Neuronal stem cell (in vitro differentiated cells): ENCODE measurements at places on chromosomes 4 and X.

GRCh38 chr4:89719536-89720090, 117.3 kb downstream of the SNCA start:
- DNase-seq: no peak

DNA sequence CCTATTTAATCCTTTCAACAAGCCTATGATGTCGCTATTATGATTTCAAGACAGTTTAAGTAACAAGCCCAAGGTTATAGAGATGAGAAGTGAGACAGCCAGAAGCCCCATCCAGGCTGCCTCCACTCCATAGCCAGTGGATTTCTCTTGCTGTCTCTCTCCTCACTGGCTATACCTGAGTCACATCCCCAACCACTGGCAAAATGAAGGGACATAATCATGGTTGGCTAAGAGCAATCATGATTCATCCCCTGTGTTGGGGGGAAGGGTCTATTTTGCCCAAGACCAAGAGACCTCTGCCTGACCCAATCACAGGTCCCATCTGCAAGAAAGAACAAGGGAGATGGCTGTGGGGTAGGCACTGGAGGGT, 334.9 kb upstream of the GATB start:
- no peak for DNase-seq

- DNase-seq: no peak
Measured at GRCh38 chr4:36064117-36064516, 180.2 kb downstream of the ARAP2 start.

GRCh38 chr4:99683895-99684294, 26.3 kb upstream of the C4orf54 start:
- no peak for DNase-seq

DNA sequence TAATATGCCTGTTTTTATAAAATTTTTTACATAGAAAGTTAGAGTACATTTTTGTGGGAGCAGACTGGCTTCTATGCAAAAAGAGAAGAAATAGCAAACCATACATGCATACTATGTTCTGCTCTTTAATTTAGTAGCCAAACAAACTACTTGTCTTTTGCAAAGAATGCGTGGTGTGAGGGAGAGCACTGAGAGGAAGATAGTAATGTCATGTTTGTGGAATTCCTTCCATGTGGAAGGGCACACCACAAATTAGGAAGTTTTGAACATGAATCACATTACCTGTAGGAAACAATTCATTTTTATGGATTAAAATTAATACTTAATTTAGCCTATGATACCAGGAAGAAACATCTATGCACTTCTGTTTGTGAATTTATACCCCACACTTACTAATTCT, 1529.1 kb upstream of the ADGRL3 start:
- DNase-seq: no peak

DNA sequence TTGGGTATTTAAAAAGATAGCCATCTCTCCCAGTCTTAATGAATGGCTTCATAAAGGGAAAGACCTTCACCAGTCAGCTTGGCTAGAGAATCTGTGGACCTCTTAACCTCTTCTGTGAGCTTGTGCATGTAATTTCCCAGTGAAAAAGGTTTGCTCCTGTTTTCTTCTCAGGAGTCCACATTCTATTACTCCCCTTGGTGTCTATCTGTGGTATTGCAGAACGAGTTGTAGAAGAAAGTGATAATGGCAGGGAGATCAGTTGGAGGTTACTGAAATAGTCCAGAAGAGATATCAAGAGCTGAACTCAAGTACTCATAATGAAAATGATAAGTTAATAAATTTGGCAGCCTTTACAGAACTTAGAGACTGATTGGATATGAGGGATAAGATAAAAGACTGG, 16.5 kb upstream of the VAMP7 start:
- DNase-seq: no peak

DNA sequence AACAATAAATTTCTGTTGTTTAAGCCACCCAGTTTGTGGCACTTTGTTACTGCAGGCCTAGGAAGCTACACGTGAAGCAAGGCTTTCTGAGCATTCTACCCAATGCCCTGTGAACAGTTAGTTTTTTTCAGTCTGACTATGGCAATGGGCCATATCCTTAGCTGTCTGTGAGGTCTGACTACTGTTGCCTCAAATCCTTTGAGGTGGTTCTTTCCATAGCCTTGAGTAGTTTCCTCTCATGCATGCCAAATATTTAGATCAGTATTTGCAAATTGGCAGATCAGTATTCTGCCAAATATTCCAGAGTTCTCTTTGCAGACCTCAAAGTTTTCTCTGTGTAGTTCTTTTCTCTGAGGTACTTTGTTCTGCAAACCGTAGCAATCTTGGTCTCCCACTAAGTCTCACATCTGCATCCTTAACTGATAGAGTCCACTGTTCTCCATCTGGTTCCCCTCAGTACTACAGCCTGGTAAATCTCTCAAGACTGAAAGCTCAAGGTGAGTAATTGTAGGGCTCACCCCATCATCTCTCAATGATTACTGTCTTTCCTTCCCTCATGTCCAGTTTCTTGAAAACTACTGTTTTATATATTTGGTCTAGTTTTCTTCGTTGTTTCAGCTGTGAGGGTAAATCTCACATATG, 984.9 kb upstream of the INTU start:
- DNase-seq: no peak

GRCh38 chr4:150578745-150579501, 3.0 kb upstream of the MAB21L2 start:
- peak; percentile 55 for DNase-seq

- no peak for DNase-seq
Measured at GRCh38 chrX:112832481-112833095, 8.0 kb downstream of the AMOT start.

DNA sequence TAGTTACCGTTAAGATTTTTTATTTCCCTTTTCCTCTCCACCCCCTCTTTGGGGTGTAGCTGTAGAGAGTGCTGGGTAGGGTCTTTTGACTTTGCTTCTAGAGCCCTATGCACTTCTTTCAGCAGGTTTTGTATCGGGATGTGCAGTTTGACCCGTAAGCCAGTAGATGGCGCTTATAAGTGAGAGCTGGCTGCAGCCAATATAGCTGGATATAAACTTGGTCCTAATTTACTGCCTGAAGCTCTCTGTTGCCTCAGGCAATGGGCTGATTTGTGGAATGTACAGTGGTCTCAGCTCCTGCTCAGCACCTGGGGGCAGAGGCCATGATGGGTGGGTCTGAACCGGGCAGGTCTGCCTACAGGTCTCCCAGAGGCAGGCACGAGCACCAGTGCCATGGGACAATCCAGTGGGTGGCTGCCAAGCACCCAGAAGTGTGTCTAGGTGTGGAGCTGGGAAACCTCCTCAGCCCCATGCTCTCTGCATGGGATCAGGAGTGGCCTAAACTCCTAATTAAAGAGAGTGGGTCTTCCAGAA, 146.5 kb downstream of the SPANXN1 start:
- no peak for DNase-seq

GRCh38 chr4:66628146-66628545, 917.2 kb downstream of the CENPC start:
- DNase-seq: no peak

DNA sequence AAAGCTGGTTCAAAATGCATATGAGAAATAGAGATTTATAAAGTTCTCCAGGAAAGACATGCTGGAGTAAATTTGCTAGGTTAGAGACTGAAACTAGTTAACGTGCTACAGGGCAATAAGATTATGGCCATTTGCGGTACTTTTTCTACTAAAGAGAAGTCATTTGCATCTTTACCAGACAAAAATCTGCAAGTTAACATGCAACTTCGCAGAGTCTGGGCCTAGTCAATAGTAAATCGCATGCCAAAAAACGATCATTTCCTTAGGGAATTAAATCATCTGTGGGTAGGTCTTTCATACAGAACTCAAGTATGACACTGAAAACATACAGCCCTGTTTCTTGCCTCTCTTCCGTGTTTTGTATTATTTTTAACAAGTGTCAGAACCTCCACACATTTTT, 32.8 kb upstream of the REST start:
- no peak for DNase-seq

DNA sequence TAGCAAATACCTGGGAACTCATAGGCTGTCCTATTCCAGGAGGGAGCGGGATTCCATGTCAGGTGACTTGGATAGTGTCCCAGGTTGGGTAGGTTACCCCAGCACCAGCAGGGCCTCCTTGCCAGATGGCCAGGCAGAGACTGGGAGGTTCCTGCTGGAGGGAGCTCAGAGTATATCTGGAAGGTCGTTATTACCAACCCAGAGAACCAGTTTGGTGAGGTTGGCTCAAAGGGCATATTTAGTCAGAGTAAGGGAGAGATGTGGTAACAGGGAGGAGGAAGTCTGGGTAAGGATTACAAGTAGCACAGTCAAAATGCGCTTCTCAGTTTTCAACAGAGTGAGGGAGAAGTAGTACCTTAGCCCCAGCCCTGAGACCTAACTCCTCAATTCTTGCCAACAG, 53.3 kb upstream of the LNX1 start:
- no peak for DNase-seq

- DNase-seq: no peak
Measured at GRCh38 chr4:82293304-82293703, 80.5 kb downstream of the HNRNPD start.

GRCh38 chr4:154916068-154916467, 135.0 kb downstream of the RBM46 start:
- DNase-seq: no peak

- no peak for DNase-seq
Measured at GRCh38 chrX:53452812-53453211, 18.6 kb upstream of the HSD17B10 start.

DNA sequence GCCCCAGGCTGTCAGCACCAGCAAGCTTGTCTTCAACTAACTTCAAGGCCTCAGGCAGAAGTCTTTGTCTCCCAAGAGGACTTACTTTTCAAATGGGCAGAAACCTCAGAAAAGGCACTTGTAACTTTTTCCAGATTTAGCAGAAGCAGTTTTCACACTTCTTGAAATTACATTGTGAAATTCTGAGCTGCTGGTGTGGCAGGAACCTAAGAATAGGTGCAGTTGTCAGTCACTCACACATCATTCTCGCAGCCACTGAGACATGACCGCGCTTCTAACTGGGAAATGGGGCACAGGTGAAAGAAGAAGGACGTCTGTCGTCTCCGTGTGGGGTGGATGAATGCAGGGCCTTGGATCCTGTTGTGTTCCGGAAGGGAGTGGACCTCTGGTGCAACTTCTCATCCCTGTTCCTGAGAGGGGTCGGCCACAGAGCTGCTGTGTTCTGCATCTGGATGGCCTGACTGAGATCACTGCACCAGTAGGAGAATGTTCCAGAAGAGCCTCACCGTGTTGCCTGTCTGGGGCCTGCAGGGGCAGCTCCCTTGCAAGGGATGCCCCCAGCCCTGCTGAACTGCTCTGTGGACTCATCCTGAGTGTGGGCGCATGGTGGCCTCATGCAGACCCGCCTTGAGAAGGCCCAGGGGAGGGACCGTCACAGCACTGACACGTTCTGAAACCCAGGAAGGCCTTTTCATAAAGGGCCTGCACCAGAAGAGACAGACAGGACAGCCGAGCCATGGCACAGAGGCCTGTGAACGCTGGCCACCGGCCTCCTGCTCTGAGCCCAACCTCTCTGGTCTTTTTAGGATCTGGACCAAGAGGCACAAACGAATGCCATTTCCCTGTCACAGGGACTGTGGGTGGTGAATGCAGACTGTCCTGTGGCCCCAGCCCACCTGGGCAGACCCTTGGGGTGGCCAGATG, 18.7 kb downstream of the NAT8L start:
- DNase-seq: no peak

DNA sequence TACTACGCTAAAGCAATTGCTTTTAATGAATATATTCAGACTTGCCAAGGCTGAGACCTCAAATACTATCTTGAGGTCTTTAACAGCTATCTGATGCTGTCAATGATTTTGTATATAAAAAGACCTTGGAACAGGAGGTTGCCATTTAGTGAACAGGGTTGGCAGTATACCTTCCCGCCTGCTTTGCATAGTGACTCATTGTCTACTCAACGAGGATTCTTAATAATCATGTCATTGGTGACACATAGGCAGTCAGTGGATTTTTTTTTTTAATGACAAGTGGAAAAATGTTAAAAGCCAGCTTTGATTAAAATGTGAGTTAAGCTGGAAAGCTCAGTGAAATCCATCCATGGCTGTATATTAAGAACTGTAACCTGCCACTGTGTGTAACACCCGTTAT, 164.0 kb downstream of the ASMT start:
- DNase-seq: no peak

DNA sequence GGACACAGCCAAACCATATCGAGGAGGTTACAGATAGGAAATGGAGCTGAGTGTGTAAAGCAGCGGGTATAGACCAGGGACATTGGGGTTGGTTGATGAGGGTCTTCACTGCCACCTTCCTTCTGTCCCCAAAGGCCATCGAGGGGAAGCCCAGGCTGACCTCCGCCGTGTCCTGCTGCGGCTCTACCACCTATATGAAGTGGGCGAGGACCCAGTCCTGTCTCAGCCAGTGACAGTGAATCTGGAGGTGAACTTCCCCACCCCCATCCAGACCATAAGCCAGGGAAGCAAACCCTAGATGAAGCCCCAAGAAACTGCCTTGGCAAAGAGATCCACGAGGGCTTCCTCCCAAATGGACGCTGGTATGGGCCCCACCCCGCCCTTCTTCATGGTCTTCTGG, 23.2 kb upstream of the MRFAP1 start:
- DNase-seq: no peak

DNA sequence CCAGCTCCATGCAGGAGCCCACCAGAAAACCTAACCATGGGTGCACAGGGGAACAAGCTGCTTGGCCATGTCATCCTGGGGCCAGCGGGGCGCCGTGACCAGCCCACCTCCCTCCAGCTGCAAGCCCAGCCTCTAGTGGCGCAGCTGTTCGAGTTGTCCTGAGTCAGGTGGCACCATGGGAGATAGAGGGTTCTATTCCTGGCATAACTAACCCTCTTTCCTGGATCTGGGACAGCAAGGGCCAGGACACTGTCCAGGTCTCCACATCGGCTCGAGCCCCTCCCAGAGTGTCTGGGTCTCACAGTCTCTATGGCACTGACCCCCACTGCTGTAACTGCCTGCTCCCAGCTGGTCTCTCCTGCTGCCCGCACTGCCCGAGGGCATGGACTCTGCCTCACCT, 16.7 kb downstream of the ABLIM2 start:
- DNase-seq: no peak

GRCh38 chr4:14168919-14169318, 541.4 kb upstream of the BOD1L1 start:
- DNase-seq: no peak

DNA sequence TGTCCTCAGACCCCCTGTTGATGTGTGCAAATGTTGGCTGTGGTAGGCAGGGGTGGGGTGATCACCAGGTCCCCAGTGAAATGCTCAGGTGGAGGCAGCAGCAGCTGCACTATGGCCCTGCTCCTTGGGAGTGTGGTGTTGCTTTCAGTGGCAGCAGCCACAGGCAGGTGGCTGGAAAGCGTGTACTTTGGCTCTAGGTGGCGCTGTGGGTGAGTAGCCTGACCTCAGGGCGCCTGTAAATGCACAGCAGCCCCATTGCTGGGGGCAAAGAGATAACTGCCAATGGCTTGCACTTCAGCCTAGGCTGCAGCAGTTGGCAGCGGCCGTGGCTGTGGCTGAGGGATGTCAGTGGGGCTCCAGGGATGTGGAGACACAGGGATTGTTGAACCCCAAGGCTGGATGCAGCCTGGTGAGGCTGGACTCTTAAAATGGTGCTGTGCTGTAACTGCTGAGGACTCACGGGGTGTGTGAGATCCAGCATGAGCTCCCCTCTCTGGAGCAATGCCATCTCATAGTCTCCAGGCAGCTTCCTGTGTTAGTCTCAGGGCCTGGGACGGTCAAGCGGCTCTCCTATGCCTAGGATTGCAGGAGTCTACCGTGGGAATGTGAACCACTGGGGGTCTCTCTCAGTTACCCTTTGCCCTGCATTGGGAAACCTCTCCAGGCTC, 421.7 kb upstream of the HTR2C start:
- DNase-seq: no peak
